ENCODE measurements at places on chromosomes 7 and 10. TPM values are rescaled to one million over a fixed set of nuclear protein-coding genes. Genes with fewer than 3 reads are reported as not detected.

DNA sequence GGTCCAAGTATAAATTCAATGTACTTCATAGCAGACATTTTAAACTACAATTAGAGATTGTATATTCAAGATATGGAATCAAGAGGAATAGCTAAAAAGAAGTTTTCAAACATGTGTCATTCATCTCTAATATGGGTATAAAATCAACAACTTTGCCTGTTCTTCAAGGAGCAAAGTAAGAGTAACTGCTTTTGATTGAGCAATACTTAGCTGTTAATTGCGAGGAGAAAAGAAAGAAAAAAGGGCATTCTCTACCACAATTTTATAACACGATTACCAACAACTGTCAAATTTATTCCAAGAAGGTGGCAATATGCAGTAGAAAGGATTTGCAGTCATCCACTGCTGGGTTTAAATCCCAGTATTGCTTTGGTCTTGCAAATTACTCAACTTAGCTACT lies 146.3 kb upstream of the PTN start:
- DNase-seq = no peak

DNA sequence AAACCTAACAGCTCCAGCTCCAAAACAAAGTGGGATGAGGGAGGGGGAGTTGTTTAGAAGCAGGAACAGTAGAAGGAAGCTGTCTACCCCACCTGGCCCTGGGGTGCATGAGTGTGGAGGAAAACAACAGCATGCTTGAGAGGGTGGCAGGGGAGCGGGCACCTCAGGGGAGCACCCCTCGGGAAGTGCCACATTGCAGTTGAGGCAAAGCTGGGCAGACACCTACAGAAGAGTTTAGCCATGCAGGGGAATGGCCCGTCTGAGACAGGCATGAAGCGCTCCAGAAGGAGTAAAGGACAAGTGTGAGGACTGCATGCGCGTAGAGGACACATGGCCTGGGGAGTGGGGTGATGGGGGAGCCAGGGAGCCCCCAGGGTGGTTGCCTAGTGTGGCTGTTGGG lies 18.1 kb downstream of the CHAT start:
- no peak for DNase-seq

- no peak for DNase-seq
Observed at GRCh38 chr10:62014510-62014909, 113.0 kb downstream of the ARID5B start.

Gene OPALIN
- not detected for total RNA-seq

DNA sequence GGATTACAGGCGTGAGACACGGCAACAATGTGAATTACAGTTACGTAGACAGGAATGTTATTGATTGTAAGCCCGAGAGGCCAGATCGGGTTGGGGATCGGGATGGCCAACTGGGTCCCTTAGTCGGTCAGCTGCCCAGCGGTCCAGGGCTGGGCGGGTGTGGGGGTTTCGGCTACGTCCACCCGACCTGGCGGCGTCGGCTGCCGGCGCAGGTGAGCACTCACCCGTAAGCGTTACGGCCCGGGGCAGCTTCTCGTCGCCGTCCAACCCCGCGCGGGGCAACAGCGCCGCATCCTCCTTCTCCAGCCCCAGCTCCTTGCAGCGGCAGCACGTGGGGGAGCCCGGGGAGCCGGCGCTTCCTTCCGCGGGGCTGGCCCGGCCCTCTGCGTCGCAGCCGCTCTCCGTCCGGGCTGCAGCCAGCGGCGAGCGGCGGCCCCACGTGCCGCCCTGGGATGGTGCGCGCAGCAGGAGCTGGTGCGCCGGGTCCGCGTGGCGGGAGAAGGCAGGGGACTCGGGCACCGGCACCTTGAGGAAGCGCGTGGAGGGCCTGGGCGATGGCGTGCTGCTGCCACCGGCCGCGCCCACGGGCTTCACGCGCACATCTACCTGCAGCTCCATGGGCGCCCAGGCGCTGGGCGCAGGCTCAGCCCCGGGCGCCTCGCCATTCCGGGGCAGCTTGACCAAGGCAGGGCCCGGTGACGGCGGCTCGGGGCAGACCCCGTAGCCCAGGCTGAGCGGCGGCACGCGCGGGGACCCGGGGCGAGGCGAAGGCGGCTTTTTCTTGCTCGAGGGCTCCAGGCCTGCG lies 609 bp downstream of the KLRG2 start:
- no peak for DNase-seq

- DNase-seq = no peak
Observed at GRCh38 chr7:127717502-127718339, 65.7 kb downstream of the SND1 start.

DNA sequence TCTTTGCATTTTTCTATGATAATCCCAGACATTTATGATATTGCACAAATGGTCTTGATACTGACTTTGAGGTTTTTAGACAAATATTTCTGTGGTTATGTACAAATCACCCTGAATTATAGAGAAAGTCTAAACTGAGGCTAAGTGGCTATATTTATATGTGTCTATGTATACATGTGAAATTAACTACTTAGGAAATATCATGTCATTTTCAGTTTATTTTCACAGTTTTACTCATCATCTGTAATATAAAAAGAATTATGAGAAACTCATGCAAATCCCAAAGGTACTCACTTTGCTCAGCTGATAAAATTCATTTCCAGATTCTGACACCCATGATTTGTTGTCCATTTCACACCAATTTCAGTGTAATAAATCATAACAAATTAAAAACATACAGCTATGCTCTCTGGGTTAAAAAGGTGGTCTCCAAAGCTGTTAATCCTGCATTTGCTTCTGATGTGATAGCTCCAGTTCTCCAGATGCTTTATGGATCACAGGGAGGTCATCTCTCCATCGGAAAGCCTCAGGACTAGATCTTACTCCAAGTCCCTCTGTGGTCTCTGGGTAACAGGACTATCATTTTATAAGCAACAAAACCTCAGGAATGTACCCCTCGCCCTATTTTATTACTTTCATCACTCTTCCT lies 673.9 kb downstream of the PARD3 start:
- DNase-seq = no peak

All from HCT116 (cell line).